AG20443 (cell line): ENCODE measurements at places on chromosomes 2 and 18.

GRCh38 chr2:149686136-149687051 lies 98.8 kb upstream of the MMADHC start:
- DNase-seq, result no peak

DNA sequence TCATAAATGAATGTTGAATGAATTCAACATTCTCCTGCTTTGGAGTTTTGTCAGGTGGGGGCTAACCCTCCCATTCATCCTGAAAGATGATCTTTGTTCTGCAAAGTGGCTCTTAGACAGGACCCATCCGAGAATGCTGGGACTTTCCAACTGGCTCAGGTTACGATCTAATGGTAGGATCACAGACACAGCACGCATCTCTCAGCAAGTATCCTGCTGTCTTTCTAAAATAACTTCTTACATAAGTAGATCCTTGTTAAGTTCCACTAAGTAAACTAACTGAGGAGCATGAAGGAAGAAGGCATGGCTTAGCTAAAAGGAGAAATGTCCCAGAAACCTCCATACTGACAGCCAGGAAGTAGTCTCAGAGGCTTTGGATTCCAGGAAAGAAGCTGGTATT lies 23.7 kb downstream of the CYP27A1 start:
- DNase-seq, result no peak

GRCh38 chr2:18484625-18485024 lies 75.8 kb downstream of the RDH14 start:
- no peak for DNase-seq

GRCh38 chr2:161402297-161402696 lies 13.8 kb upstream of the TBR1 start:
- no peak for DNase-seq

DNA sequence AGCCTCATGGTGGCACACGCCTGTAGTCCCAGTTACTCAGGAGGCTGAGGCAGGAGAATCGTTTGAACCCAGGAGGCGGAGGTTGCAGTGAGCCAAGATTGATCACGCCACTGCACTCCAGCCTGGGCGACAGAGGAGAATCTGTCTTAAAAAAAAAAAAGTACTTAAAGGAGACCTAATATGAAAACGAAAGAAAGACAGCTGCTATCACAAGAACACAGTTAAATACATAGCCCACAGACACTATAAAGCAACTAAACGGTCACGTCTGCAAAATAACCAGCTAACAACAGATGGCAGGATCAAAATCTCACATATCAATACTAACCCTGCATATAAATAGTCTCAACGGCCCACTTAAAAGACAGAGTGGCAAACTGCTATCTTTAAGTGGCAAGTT lies 43.9 kb upstream of the TACR1 start:
- DNase-seq, result no peak

DNA sequence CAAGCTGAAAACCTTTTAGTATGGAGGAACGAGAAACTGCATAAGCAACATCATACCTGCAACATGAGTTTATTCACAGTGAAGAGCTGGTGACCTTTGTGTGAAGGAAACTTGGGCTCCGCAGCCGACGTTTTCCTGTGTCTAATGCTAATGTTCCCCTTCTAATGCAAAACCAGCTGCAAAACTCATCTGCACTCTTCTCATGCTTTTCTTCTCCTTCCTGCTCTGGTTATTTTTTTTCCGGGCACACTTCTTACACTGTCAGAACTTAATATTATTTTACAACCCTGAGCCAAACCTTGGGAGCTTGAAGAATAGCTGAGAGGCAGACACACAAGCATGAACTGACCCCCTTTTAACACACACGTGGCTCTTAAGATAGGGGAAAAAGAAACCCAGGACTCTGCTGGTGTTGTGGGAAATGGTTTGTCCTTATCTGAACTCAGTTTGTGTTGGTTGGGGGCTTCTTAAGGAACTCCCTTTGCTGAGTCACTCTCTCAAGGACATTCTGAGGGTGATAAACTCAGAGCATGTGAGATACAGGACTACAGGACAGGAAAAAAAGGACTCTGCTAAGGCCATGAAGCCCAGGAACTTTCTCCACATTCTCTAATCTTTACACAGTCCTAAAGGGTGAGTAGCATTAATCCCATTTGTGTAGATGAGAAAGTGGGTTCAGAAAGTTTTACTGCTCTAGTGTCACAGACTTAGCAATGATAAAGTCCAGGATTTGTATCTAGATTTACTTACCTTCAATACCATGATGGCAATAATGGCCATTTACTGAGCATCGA lies 439.3 kb upstream of the TRIB2 start:
- no peak for DNase-seq

GRCh38 chr2:28437918-28438317 lies 45.3 kb downstream of the FOSL2 start:
- DNase-seq, result no peak

DNA sequence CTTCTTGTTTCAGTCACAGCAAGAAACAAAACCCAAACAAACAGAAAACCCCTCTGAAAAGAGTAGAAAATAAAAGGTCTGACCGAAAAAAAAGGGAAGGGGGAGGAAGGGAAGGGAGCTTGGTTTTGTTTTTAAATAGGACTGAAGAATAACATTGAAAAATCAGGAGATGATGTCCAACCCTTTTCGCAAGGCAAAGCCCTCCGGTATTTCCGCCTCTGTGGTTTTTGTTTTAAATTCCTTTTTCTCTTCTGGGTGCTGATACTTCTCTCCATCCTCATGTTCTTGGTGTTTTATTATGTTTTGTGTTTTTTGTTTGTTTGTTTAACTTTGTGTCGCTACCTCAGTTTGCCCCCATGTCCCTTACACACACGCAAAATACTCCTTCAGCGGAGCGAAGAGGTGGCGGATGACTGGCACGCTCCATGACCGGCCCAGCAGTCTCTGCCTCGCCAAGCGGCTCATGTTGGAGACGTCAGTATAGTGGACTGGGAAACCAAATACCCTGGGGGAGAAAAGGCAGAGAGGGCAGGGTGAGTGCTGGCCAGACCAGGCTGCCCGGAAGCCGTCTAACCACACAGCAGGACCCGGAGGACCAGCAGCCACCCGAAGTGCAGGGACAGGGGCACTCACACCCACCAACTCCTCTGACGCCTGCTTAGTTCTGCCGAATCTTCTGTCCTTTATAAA lies 65.7 kb upstream of the POMC start:
- no peak for DNase-seq

DNA sequence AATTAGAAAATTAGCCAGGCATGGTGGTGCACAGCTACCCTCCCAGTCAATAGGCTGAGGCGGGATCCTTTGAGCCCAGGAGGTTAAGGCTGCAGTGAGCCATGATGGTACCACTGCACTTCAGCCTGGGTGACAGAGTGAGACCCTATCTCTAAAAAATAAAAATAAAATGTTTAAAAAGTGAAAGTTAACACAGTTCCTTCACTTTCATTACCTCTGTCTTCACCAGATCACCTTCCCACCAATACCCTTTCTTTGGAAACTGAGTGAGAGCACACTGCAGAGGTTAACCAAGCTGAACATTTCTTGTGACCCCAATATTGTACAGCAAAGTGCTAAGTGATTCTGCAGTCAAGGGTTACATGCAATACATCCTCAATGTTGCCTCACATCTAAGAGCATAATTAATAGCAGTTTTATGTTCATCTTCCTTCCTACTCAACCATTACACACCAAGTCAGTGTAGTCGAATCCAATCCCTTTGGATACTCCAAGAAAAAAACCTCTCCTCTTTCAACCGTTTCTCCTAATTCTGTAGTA lies 1.7 kb downstream of the L3MBTL4 start:
- DNase-seq, result no peak

GRCh38 chr2:127592761-127593227 lies 53.2 kb upstream of the GPR17 start:
- DNase-seq, result no peak

- no peak for DNase-seq
Observed at GRCh38 chr18:78934003-78934402, 45.6 kb upstream of the SALL3 start.

DNA sequence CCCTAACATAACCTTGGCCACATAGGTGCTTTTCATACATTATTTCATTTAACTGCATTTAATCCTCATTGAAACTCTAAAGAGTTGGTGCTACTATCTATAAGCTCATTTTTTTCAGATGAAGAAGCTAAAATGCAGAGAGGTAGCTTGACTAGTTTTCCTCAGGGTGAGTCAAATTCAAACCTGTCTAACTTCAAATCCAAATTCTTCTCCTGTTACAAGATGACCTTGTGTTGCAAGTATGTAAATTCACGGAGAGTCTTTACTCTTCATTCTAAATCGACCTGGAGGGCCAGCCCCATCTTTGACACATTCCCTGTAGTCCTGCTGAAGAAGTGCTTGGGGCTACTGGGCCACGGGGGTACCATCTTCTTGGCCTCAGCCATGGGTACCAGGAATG lies 8.2 kb upstream of the SETBP1 start:
- no peak for DNase-seq
